ENCODE measurements at places on chromosomes 3 and 15. TPM values are rescaled to one million over a fixed set of nuclear protein-coding genes. Genes with fewer than 3 reads are reported as not detected.

Gene SLC24A5
- not detected for total RNA-seq

Gene SPESP1
- 0.51 TPM for total RNA-seq

Gene WWTR1
- total RNA-seq = 0.31 TPM

Gene GOLGA6D
- not detected for total RNA-seq

Gene NSMCE3
- 8.9 TPM for total RNA-seq

Gene SLC28A2
- total RNA-seq = not detected

Gene ADAMTS9
- total RNA-seq = not detected

Gene EDEM1
- 167 TPM for total RNA-seq

Gene THSD4
- not detected for total RNA-seq

Gene POPDC2
- 0.66 TPM for total RNA-seq

Gene GPR62
- not detected for total RNA-seq

Gene DPPA2
- total RNA-seq = not detected

Gene MYLK
- 0.21 TPM for total RNA-seq

Gene ADGRG7
- not detected for total RNA-seq

Gene CPEB1
- not detected for total RNA-seq

Gene LZTFL1
- total RNA-seq = 4.3 TPM

Gene IQCH
- total RNA-seq = 1.6 TPM
